ENCODE measurements at places on chromosomes 12 and 14. TPM values are rescaled to one million over a fixed set of nuclear protein-coding genes. Genes with fewer than 3 reads are reported as not detected.

Gene TAS2R50
- 2.3 TPM for total RNA-seq

- H3K4me3 ChIP-seq, result no peak overlapping the region
- H3K36me3 ChIP-seq, result no peaks in the 10 kb centered on the region
- no peaks in the 10 kb centered on the region for H3K27me3 ChIP-seq
- H3K4me1 ChIP-seq, result 0 out of 2 replicates have a peak, but pooled peaks cover 8% of the 10 kb centered on the region
- DNase-seq, result no peak
Observed at GRCh38 chr12:58747533-58747932, 172.8 kb downstream of the LRIG3 start.

DNA sequence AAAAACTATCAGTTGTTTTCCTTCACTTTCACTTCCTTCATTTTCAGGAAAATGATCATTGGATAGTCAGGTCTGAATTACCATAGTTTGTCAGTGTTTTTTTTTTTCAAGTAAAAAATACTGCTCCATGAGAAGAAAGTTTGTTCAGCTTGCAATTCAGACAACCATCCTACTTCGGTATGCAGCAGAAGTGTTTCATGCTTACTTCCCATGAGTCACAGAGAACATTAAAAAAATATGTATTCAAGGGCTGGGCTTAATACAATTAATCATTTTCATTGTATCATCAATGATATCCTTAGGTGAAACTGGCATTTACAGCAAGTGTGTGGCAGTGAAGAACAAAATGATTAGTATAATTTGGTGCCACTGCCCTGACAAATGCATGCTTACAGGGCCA, 21.6 kb downstream of the PYM1 start:
- H3K27me3 ChIP-seq, result no peaks in the 10 kb centered on the region
- H3K4me3 ChIP-seq, result no peak overlapping the region
- H3K27ac ChIP-seq, result no peak overlapping the region
- H3K36me3 ChIP-seq, result no peaks in the 10 kb centered on the region

- H3K27ac ChIP-seq, result no peak overlapping the region
- H3K4me3 ChIP-seq, result peak overlapping the region; percentile 57
- H3K27me3 ChIP-seq, result no peaks in the 10 kb centered on the region
- H3K36me3 ChIP-seq, result no peaks in the 10 kb centered on the region
- no peak for DNase-seq
Observed at GRCh38 chr12:95548539-95549391, 2.5 kb downstream of the USP44 start.

Gene WNT1
- total RNA-seq, result not detected

DNA sequence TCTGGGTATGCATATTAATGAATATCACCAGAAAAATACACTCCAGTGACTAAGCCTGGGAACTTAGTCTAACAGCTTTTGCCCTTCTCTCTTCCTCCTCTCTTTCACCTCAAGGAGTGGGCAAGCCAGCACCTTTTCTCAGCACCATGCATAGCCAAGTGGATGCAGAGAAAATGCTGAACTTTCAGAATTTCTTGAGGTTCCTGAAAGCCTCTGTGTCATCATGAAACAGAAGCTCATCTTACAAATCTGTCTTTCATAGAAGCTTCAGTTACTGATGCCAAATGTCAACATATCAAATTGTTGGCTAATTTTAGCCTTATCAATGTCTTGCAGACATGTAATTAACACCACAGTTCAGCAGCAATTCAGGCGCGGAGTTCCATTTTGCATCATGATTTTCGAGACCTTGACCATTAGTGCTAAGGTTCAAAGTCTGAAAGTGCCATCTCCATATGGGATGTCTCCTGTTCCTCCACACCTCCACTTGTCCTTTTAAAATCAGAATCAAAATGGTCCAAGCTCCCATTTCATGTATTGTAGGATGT, 51.1 kb upstream of the RPH3A start:
- DNase-seq, result no peak
- H3K4me3 ChIP-seq, result no peak overlapping the region
- H3K4me1 ChIP-seq, result no peaks in the 10 kb centered on the region
- no peak overlapping the region for H3K27ac ChIP-seq
- peaks cover 75% of the 10 kb centered on the region for H3K27me3 ChIP-seq

GRCh38 chr12:28024231-28024995, 51.9 kb upstream of the PTHLH start:
- H3K4me1 ChIP-seq, result peaks cover 60% of the 10 kb centered on the region
- no peak overlapping the region for H3K4me3 ChIP-seq
- H3K27ac ChIP-seq, result peak overlapping the region; percentile 77
- H3K27me3 ChIP-seq, result no peaks in the 10 kb centered on the region
- H3K36me3 ChIP-seq, result no peaks in the 10 kb centered on the region

Gene LMNTD1
- not detected for total RNA-seq

Gene SUPT16H
- total RNA-seq, result 65.4 TPM

DNA sequence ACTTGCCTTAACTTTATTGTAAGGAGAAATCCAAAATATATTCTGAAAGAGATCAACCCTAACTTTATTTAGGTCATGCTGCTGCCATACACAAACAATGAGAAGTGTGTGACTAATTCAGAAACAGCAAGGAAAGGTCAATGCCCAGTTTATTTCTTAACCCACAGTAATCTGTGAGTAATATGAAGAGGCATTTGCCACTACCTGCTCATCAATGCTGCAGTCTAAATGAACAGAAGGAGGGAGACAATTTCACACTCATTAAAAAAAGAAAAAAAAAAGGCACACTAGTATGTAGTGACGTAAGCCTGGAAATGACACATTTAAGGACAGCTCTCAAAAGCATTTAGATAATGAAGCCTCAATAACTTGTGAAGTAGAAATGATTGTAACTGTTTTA, 90.5 kb upstream of the FOXN3 start:
- no peak overlapping the region for H3K4me3 ChIP-seq
- DNase-seq, result peak; percentile 54
- H3K27ac ChIP-seq, result no peak overlapping the region
- H3K27me3 ChIP-seq, result no peaks in the 10 kb centered on the region
- no peaks in the 10 kb centered on the region for H3K4me1 ChIP-seq
- H3K36me3 ChIP-seq, result no peaks in the 10 kb centered on the region

Gene DAO
- not detected for total RNA-seq

GRCh38 chr12:29492891-29493290, 4.6 kb downstream of the OVCH1 start:
- H3K27me3 ChIP-seq, result no peaks in the 10 kb centered on the region
- H3K4me1 ChIP-seq, result no peaks in the 10 kb centered on the region
- DNase-seq, result no peak
- H3K27ac ChIP-seq, result no peak overlapping the region

Gene CCDC198
- not detected for total RNA-seq

GRCh38 chr12:110992909-110993308, 72.5 kb upstream of the MYL2 start:
- H3K4me1 ChIP-seq, result no peaks in the 10 kb centered on the region
- no peaks in the 10 kb centered on the region for H3K36me3 ChIP-seq
- H3K27ac ChIP-seq, result no peak overlapping the region
- no peak for DNase-seq
- peaks cover 65% of the 10 kb centered on the region for H3K27me3 ChIP-seq
- H3K4me3 ChIP-seq, result no peak overlapping the region

DNA sequence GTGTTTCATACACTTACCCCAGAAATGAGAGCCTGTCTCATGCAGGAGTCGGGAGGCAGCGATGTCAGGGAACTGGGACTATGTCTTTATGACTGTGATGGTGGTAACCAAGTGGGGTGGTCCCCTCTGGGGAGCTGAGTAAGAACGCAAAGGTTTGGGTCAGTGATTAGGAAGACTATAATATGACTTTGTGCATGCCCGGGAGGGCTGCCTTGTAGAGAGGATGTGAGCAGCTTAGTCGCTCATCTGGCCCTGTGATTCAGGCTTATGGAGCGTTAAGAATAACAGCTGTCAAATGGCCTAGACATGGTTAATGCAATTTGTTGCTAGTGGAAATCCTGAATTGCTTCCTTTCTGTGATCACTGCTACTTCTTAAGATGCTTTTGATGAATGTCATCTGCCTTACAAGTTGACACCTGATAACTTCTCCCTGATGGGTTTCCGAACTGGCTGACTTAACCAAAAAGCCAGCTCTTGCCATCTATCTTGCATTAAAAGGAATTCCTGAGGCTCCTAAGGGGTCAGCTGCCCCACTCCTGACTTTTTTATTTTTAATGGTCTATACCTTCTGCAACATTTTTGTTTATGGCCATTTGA, 35.4 kb upstream of the AACS start:
- no peak for DNase-seq
- H3K4me1 ChIP-seq, result no peaks in the 10 kb centered on the region
- H3K36me3 ChIP-seq, result no peaks in the 10 kb centered on the region
- H3K27ac ChIP-seq, result no peak overlapping the region
- no peaks in the 10 kb centered on the region for H3K27me3 ChIP-seq

GRCh38 chr12:122327014-122327413, 60.7 kb upstream of the VPS33A start:
- H3K4me3 ChIP-seq, result no peak overlapping the region
- DNase-seq, result no peak
- H3K27me3 ChIP-seq, result no peaks in the 10 kb centered on the region
- peaks cover 4% of the 10 kb centered on the region for H3K36me3 ChIP-seq
- H3K4me1 ChIP-seq, result no peaks in the 10 kb centered on the region

DNA sequence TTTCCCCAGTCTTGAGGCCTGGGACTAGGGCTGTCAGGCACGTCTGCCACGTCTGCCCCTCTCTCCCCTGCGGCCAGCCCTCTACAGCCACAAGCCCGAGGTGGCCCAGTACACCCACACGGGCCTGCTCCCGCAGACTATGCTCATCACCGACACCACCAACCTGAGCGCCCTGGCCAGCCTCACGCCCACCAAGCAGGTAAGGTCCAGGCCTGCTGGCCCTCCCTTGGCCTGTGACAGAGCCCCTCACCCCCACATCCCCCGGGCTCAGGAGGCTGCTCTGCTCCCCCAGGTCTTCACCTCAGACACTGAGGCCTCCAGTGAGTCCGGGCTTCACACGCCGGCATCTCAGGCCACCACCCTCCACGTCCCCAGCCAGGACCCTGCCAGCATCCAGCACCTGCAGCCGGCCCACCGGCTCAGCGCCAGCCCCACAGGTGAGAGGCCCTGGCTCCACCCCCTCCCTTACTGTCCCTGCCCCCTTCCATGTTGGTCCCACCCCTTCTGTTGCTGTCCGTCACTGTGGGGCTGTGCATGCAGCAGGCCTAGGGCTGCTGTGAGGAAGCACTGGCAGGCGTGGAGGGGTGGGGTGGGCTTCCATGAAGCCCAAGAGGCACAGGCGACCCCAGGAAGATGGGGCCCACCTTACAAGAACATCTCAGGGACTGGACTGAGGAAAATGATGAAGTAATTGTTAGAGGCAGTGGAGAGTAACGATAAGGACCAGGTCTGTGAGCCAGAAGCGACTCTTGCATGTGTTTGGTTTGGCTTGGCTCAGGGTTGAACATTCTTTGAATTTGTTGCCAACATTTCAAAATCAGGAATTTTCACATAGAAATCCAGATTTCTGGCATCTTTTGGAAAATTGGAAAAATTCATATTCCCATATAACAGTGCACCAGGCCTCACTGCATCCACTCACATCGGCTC, 16.8 kb downstream of the C12orf43 start:
- no peaks in the 10 kb centered on the region for H3K4me1 ChIP-seq
- H3K4me3 ChIP-seq, result no peak overlapping the region
- H3K36me3 ChIP-seq, result no peaks in the 10 kb centered on the region
- no peak for DNase-seq
- no peak overlapping the region for H3K27ac ChIP-seq

Gene SLC2A14
- total RNA-seq, result not detected

DNA sequence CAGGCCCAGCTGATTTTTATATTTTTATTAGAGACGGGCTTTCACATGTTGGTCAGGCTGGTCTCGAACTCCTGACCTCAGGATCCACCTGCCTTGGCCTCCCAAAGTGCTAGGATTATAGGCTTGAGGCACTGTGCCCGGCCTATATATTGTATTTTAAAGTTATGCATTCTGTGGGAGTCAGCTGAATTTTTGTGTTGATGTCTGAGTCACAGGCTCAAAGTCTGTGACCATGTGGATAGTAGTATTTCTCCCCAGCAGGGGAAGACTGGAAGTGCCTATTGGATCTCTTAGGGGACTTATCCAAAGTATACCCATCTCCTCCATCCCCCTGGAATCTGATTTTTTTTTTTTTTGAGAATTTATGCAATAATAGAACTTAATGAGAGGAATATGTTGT, 43.8 kb upstream of the ATF1 start:
- no peak overlapping the region for H3K4me3 ChIP-seq
- H3K36me3 ChIP-seq, result peaks cover 9% of the 10 kb centered on the region
- H3K27me3 ChIP-seq, result no peaks in the 10 kb centered on the region
- no peaks in the 10 kb centered on the region for H3K4me1 ChIP-seq

GRCh38 chr14:99755629-99756603, 37.3 kb upstream of the EML1 start:
- no peaks in the 10 kb centered on the region for H3K27me3 ChIP-seq
- peak overlapping the region; percentile 59 for H3K27ac ChIP-seq
- no peak overlapping the region for H3K4me3 ChIP-seq
- DNase-seq, result peak; percentile 59

DNA sequence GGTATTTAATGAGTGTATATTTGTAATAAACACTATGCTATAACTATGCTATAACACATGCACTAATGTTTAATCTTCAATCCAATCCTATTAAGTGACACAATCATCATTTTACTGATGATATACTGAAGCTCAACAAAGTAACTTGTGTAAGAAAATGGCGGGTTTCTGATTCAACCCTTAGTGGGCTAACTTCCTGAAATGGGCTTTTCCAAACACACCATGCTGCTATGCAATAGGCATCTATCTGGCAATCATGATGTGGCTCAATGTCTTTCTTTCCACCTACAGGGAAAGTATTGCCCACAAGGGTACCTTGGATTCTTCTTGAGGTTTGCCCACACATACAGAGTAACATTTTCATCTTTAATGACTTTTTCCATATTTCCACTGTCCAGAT, 48.3 kb downstream of the DNAI7 start:
- no peaks in the 10 kb centered on the region for H3K27me3 ChIP-seq
- no peaks in the 10 kb centered on the region for H3K4me1 ChIP-seq
- H3K4me3 ChIP-seq, result no peak overlapping the region
- no peaks in the 10 kb centered on the region for H3K36me3 ChIP-seq
- H3K27ac ChIP-seq, result no peak overlapping the region
- DNase-seq, result no peak

Gene TAS2R20
- 1.8 TPM for total RNA-seq

Gene SLC2A13
- 1.0 TPM for total RNA-seq

GRCh38 chr14:64721391-64721791, 17.2 kb downstream of the PLEKHG3 start:
- H3K27ac ChIP-seq, result peak overlapping the region; percentile 88
- no peaks in the 10 kb centered on the region for H3K27me3 ChIP-seq
- H3K4me1 ChIP-seq, result peaks cover 97% of the 10 kb centered on the region

- no peak overlapping the region for H3K4me3 ChIP-seq
- no peak for DNase-seq
- peaks cover 96% of the 10 kb centered on the region for H3K27me3 ChIP-seq
- H3K27ac ChIP-seq, result no peak overlapping the region
- no peaks in the 10 kb centered on the region for H3K4me1 ChIP-seq
- H3K36me3 ChIP-seq, result no peaks in the 10 kb centered on the region
Observed at GRCh38 chr12:131620520-131620919, 90.4 kb upstream of the SFSWAP start.

Gene FGD6
- 18.1 TPM for total RNA-seq

DNA sequence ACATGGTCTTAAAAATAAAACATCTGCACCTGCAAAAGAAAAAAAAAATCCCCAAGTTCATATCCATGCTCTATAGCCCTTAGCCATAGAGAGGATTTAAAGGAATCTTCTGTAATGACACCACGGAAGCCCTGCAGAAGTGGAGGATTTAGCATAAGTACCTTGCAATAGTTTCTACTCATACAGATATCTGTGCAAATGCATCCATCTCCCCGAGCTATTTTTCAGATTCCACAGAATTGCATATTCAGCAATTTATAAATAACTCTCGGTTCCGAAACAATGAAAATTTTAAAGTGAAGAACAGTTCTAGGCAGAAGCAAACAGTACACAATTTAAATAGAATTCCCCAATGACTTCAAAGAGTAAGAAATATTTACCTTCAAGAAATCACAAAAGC, 424 bp downstream of the IGF1 start:
- no peaks in the 10 kb centered on the region for H3K27me3 ChIP-seq
- no peaks in the 10 kb centered on the region for H3K36me3 ChIP-seq
- DNase-seq, result no peak
- no peak overlapping the region for H3K4me3 ChIP-seq

Gene NR2C1
- 24.2 TPM for total RNA-seq

Gene C12orf54
- total RNA-seq, result not detected
